Hypothalamus (tissue), 51 donors: ENCODE measurements at places on chromosomes 7 and 10.

DNA sequence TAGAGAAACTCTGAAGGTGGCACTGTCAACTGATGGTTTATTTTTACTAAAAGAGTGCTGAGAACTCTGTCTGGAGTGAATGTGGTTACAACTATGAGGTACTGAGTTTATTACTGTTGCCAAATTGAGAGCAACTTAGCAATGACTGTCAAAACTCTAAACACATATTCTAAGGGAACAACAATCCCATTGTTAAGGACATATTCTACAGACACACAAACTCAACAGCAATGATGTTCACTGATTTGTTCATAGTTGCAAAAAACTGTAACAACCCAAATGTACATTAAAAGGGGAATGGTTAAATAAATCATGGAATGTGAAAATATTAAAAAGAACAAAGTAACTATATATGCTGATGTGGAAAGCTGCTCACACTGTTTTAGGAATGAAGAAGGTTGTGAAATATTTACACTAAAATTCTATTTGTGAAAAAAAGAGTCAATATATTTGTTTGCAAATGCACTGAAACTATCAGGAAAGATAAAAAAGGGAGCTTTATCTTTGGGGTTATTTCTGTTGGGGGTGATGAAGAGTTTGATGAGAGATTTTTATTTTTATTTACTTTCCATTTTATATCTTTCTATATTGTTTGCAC is 12.9 kb downstream of the PON2 start:
- no peak for DNase-seq

- DNase-seq = no peak
Observed at GRCh38 chr7:69610374-69611084, 12.3 kb downstream of the AUTS2 start.

- no peak for DNase-seq
Observed at GRCh38 chr7:90165724-90166123, 11.5 kb downstream of the STEAP1 start.

GRCh38 chr7:1019789-1020610 is 24.3 kb upstream of the GPR146 start:
- no peak for DNase-seq

GRCh38 chr7:138957753-138958390 is 23.3 kb downstream of the KIAA1549 start:
- no peak for DNase-seq

GRCh38 chr10:35355971-35356724 is 19.8 kb downstream of the CCNY start:
- no peak for DNase-seq

DNA sequence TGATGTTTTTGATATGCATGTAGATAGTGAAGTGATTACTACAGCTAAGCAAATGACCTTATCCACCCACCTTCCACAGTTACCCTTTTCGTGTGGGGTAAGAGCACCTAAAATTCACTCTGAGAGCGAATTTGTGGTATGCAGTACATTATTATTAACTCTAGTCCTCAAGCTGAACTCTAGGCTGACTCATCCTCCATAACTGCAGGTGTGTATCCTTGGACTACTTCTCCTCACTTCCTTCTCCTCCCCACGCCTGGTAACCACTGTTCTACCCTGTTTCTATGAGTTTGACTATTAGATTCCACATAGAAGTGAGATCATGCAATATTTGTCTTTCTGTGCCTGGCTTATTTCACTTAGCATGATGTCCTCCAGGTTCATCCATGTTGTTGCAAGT is 484.6 kb downstream of the GATA3 start:
- DNase-seq = no peak

DNA sequence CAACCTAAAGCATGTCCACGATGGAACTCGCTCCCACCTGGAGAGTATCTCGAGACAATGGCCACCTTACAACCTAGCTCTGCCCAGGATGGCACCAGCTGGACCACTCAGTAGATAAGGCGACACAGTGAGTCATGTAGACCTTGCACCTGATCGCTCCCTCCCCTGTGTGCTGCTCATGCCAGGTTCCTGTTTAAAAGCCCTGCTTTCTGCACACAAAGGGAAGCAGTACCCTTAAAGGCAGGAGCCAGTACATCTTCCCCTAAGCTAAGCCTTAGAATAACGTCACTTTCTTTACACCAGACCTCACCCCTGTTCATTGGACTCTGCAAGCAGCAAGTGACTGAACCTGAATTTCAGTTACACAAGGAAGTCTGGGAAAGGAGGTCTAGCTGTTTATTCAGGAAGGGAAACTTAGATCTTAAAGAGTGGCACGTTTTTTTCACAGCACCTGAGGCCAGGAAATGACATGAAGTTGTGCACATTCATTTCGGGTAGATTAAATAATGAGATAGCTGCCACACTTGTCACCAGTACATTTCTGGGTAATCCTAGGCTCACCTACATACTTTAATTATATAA is 117.9 kb downstream of the MTPAP start:
- DNase-seq = no peak

DNA sequence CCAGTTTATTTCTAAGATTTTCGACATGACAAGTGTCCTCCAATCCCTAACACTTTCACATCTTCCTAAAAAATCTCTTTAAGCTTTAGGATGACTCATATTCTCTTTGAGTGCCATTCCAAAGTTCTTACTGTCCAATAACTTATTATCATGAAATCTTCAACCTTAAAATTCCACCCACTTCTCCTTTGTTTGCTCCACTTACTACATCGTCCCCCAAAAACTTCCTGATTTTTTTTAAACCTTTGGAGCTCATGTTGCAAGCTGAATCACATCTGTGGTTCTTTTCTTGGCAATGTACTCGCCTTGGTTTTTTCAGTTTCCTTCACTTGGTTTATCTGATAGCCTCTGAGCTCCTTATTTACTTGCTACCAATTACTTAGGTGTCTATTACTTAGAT is 39.2 kb upstream of the JCAD start:
- DNase-seq = no peak

DNA sequence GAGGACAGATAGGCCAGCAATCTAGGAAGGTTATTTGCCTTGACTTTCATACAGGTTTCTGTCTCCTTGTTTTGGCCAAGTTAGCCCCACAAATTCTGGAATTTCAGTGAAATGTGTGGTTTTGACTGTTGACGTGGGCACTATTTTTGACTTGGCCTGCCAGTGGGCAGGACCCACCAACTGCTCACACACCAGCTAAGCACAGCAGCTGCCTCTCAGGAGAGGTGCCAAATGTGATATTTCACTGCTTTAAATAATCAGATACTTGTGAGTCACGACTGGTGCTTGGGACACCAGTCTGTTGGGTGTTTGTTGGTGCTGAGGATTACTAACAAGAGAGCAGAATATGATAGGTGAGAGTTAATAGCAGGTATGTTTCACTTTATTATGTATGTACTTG is 409.7 kb upstream of the MTPN start:
- DNase-seq = no peak

GRCh38 chr10:131905267-131905571 is 4.4 kb downstream of the PPP2R2D start:
- no peak for DNase-seq

DNA sequence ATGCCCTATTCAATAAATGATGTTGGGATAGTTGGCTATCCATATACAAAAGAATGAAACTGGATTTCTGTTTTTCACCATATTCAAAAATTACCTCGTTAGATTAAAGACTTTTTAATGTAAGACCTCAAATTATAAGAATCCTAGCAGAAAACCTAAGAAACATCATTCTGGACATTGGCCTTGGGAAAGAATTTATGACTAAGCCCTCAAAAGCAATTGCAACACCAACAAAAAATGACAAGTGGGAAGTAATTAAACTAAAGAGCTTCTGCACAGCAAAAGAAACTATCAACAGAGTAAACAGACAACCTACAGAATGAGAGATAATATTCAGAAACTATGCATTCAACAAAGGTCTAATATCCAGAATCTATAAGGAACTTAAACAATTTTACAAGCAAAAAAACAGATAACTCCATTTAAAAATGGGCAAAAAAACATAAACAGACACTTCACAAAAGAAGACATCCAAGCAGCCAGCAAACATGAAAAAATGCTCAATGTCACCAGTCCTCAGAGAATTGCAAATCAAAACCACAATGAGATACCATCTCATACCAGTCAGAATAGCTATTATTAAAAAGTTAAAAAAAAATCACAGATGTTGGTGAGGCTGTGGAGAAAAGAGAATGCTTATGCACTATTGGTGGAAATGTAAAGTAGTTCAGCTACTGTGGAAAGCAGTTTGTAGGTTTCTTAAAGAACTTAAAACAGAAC is 309.8 kb downstream of the AHR start:
- no peak for DNase-seq

GRCh38 chr10:117112220-117112619 is 25.9 kb downstream of the VAX1 start:
- no peak for DNase-seq

GRCh38 chr10:16491933-16492332 is 29.7 kb downstream of the C1QL3 start:
- no peak for DNase-seq

DNA sequence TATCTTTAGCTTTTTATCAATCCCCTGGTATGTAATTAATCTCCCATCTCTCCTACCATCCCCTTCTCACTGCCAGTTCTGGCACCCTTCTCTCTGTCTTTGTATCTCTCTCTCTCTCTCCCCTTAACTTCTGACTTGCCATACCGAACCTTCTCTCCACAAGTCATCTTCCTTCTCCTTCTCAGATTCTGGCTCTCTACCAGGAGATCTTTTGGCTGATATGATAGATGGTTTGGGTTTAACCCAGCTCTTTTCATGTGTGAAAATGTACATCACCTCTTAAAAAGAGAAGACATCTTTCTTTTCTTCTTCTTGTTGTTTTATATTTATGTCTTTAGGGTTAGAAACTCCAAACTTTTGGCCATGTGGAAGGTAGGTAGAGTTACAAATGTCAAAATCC is 196.7 kb downstream of the HGF start:
- no peak for DNase-seq

GRCh38 chr7:51082096-51082840 is 234.3 kb downstream of the COBL start:
- DNase-seq = no peak

- DNase-seq = no peak
Observed at GRCh38 chr10:25600651-25601050, 333.4 kb upstream of the MYO3A start.

DNA sequence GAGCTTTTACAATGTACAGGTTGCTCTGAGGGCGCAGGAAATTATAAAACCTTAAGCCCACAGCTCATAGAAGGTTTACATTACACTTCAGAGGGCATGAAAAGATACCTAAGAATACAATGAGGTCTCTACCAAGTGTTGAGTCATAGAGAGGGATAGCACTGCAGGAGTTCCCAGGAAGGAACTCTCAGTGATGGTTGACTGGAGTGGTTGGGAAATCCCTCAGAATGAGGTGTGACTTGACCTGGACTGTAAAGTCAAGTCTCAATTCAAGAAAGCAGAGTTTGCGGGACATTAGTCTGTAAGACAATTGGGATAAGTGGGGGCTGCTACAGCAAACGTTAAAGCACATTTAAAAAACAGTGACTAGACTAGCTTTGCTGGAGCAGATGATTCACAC is 21.9 kb downstream of the TNKS2 start:
- no peak for DNase-seq

GRCh38 chr7:100353685-100354330 is 4.1 kb upstream of the PILRB start:
- no peak for DNase-seq

GRCh38 chr7:150429699-150430098 is 20.7 kb upstream of the GIMAP8 start:
- no peak for DNase-seq

DNA sequence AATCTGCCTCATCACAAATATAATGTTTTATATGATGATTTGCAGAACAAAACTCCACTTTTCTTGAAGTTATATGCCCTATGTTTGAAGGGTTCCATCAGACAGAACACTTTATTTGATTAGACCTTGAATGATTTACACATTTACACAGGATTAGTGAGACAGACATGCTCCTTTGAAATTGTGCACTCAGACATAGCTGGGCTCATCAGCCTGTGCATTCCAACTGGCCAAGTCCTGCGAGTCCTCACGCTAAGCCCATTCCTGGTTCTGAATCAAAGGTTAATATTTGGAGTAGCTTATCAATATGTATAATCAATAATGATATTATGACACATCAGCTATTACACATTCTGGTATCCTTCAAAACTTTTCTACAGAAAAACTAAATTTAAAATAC is 173.6 kb downstream of the MBL2 start:
- no peak for DNase-seq

GRCh38 chr7:66542528-66543269 is 86.0 kb upstream of the KCTD7 start:
- DNase-seq = no peak

- no peak for DNase-seq
Observed at GRCh38 chr7:30019960-30020359, 6.5 kb downstream of the FKBP14 start.

GRCh38 chr7:36180121-36180520 is 27.1 kb downstream of the EEPD1 start:
- DNase-seq = no peak

DNA sequence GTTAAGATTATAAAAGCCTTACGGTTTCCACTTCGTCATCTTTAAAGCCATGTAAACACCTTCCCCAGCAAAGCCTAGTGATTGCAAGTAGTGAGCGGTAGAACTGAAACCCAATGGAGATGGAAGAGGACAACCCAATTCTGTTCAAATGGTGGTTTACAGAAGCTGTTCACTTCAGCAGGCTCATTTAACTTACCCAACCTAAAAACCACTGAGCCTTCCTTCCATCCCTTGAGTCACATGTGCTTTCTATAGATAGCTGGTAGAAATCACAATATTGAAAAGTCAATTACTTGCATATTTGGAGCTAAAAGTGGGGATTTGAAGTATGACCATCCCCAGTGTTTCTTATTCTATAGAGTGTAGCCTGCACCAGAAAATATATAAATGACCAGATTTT is 667.7 kb downstream of the SUGCT start:
- no peak for DNase-seq

GRCh38 chr10:121325490-121326231 is 272.6 kb downstream of the FGFR2 start:
- no peak for DNase-seq

GRCh38 chr10:3433131-3433530 is 260.5 kb upstream of the PITRM1 start:
- no peak for DNase-seq

DNA sequence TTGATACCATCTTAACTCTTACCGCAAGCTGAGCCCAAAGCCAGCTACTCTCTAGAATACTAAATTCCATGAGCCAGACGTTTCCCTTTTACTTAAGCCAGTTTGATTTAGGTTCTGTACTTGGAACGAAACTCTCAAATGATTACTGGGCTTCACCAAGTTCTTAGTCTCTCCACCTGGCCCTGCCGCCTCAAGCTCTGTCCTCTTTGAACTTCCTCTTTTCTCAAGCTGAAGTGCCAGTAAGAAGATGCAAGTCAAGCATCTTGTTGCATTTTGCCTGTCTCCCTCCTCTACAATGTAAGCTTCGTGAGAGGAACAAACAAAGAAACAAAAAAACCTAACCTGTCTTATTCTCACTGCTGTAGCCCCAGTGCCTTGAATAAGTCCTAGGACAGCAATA is 358.2 kb upstream of the NPVF start:
- DNase-seq = no peak

DNA sequence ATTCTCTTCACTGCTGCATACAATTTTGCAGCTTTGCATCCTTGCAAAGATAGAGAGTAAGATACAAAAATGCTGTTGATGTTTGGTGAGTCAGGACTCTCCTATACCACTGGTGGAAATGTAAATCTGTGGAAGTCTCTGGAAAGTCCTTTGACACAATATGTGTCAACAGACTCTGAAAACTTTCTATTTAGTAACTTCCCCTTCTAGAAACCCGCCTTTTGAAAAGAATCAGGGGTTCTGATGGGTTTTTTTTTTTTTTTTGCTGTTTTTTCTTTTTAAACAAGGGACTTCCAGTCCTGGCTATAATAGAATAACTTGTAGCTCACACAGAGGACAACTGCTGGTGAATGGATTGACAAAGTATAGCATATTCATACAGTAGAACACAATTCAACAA is 16.4 kb downstream of the NOD1 start:
- no peak for DNase-seq
